ENCODE measurements at places on chromosomes 6 and 20.

GRCh38 chr6:89818977-89819335, 638 bp downstream of the MDN1 start:
- DNase-seq, result no peak

GRCh38 chr6:52535711-52536423, 41.0 kb downstream of the TRAM2 start:
- DNase-seq, result no peak

- DNase-seq, result no peak
Observed at GRCh38 chr6:162821102-162821501, 93.3 kb downstream of the PACRG start.

GRCh38 chr6:140697585-140697984, 1323.1 kb upstream of the CITED2 start:
- no peak for DNase-seq

GRCh38 chr20:916125-916799, at the start of gene ANGPT4:
TSS of gene ANGPT4 (minus strand) at chr20:916334. CDS start at chr20:916214, 120 bp downstream.
- no peak for DNase-seq

GRCh38 chr6:91081452-91082067, 494.7 kb upstream of the MAP3K7 start:
- DNase-seq, result no peak

- no peak for DNase-seq
Observed at GRCh38 chr6:57224769-57225515, 2.8 kb upstream of the RAB23 start.

DNA sequence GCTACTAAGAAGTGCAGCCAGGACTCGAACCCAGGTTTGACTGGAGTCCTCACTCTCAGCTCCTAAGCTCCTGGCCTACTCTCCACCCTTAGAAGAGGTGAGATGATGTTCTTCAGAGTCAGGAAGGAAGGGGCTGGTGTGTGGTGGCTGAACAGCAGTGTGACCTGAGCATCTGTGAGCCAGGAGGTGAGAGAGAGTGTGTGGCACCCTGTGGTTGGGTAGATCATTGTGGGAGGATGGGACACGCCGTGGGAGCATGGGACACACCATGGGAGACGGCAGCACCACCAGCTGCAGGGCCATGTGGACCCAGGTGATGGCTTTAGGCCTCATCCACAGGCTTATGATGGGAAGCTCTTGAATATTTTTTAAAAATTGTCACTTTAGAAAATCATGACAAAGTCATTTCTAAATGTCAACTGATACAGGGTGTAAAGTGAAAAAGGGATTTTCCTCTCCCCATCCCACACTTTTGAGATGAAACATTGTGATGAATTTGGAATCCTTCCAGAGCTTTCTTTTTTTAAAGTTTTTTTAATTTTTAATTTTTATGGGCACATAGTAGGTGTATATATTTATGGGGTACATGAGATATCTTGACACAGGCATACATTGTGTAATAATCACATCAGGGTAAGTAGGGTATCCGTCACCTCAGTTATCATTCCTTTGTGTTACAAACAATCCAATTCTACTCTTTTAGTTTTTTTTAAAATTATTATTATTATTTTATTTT, 31.6 kb downstream of the SRC start:
- DNase-seq, result no peak

DNA sequence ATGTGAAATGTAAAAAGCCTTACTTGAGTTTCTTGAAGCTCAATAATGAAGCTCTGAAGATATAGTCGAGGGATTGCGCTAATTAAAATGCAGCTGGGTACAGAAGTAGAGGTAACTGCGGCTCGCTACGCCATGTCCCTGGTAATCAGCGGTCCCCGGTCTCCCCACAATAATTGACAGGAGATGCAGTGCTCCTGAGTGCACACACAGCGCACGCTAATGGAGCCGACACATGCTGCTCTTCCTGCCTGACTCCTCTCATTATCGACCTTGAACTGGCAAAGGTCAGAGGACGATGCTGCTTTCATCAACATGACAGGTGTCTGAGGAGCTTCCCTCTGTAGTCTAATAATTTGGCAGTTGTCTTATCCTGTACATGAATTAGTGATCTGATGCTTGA, 365.9 kb downstream of the RNF144B start:
- no peak for DNase-seq

DNA sequence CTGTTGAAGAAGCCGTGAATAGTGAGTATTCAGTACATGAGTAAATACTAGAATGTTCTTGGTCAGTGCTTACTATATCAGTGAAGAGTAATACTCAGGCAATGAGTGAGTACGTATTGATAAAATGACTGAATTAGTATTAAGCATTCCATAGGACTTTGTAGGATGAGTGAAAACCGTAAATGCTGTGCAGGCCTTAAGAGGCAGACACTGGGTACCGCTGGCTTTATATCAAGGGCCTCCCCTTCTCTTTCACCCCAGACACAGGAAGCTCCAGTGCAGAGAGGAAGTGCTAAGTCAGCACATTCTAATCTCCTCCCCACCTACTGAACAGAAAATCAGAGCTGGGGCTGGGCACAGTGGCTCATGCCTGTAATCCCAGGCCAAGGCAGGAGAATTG, 24.2 kb downstream of the POFUT1 start:
- no peak for DNase-seq

- no peak for DNase-seq
Observed at GRCh38 chr20:10059006-10059405, 24.2 kb downstream of the ANKEF1 start.

DNA sequence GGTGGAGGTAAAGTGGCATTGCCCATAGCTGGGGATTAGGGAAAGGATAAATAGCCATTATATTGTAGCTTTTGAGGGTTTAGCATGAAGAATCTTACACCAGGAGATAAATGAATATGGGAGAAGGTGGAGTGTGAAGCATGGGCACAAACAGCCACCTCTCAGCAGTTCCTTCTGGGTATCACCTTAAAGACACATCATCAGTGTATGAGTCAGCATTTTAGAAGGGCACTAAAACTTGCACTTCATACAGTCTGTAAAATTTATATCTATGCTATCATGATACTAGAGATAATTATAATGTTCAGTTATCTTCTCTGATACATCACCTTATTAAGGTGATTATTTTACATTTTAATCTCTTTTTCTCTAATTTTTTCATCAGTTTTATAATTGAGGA, 25.3 kb downstream of the SLC35A1 start:
- DNase-seq, result no peak

- DNase-seq, result no peak
Observed at GRCh38 chr20:62217913-62218773, 1.9 kb downstream of the HRH3 start.

- DNase-seq, result no peak
Observed at GRCh38 chr20:54510541-54511129, 35.2 kb downstream of the DOK5 start.

DNA sequence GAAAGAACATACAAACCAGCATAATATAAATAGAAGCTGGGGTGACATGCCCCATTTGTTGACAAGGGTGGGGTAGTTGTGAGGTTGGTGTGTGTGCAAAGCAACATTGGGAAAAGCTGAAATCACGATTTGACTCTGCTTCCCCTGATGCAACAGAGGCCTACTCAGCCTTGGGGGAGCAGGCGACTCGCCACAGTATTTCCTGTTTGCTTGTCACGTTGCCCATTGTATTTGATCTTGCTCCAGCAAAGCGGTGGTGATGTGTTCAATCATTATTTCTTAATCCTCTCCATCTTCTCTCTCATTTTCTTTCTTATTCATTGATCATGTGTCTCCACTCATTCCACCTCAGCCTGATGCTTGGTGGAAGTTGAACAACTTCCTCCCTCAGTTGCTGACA, 165.8 kb upstream of the CITED2 start:
- DNase-seq, result no peak

- DNase-seq, result no peak
Observed at GRCh38 chr6:7041511-7042026, 66.2 kb upstream of the RREB1 start.

- DNase-seq, result no peak
Observed at GRCh38 chr6:108211671-108212070, 45.8 kb downstream of the NR2E1 start.

GRCh38 chr6:139852488-139853140, 478.2 kb upstream of the CITED2 start:
- DNase-seq, result no peak

- no peak for DNase-seq
Observed at GRCh38 chr6:97812940-97813339, 529.9 kb upstream of the MMS22L start.

GRCh38 chr20:48681873-48682426, 145.8 kb downstream of the PREX1 start:
- no peak for DNase-seq

DNA sequence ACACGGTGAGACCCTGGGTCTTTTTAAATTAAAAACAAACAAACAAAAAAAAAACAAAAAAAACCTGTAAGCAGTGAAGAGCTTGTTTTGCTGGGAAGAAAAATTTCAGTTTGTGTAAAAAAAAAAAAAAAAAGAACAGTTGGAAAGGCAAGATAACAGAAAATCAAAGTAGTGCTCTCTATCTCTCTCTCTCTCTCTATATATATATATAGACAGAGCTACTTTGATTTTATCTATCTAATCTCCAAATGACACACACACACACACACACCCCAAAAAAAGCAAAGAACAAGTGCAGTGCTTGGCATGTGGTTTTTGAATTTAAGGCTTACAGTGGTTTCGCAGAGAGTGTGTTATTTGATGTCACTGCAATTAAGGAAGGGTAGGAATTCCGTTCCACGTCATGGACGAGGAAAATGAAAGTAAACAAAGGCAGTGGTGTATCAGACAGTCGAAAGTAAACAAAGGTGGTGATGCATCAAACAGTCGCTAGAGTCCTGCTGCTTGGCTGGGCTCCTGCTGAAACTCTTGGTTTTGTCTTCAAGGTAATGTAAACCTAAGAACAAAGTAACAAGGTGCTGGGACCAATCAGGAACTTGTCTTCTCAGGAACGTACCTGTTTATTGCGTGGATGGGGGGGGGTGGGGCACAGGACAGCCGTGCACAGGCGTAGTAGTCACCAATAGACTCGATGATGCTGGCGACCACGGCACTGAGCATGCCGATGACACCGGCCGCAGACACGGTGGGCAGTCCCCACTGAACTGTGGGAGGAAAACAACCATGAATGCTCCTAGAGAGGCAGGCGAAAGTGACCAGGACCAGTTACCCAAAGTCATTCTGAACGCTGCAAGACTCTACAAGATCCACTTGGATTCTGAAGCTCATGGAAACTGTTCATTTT, 131.8 kb downstream of the SLC23A2 start:
- no peak for DNase-seq

DNA sequence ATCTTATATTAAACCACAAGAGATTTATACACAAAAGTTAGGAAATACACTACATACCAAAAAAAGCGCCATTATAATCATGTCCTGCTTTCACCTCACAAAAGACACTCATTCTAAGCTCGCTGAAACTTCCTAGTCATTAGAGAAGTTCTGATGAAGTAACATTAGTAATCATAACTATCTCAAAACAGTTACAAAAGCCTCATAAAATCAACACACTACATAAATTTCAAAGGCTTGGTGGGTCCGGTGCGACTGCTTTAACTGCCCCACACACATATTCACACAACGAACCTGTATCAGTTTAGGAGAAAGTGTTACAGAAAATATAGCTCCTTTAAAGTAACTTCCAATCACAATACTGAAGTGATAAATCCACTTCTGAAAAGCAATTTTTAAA, 1.9 kb downstream of the PHIP start:
- DNase-seq, result no peak

- no peak for DNase-seq
Observed at GRCh38 chr6:150887978-150888563, 22.6 kb downstream of the MTHFD1L start.

DNA sequence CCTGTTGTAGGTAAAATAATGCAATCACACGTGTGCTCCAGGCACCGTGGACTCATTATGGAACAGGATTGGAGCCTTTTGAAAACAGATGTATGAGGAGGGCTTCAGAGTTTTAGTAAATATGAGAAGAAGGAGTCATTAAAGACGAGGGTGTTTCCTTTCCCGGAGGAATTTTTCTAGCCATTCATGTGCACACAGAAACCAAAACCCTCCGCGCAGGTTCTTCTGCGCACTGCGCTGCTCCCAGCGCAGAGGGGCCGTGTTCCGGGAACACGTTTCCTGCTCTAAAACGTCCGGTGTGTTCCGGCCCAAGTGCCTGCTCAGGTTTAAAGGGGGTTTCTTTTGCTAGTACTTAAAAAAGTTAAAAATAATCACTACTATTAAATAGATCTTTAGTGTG, 11.6 kb downstream of the GPR31 start:
- no peak for DNase-seq

- DNase-seq, result no peak
Observed at GRCh38 chr6:45709781-45710220, 305.9 kb downstream of the CLIC5 start.

DNA sequence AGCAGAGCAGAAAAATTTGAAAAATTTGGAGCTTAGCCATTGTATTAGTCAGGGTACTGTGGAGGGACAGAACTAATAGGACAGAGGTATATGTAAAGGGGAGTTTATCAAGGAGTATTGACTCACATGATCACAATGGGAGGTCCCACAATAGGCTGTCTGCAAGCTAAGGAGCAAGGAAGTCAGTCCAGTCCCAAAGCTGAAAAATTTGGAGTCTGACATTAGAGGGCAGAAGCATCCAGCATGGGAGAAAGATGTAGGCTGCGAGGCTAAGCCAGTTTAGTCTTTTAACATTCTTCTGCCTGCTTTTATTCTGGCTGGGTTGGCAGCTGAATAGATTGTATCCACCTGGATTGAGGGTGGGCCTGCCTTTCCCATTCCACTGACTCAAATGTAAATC, 82.0 kb downstream of the SMPDL3A start:
- no peak for DNase-seq

GRCh38 chr6:8642131-8642530, 206.8 kb upstream of the SLC35B3 start:
- DNase-seq, result no peak

GRCh38 chr6:169189686-169190085, 64.0 kb downstream of the THBS2 start:
- no peak for DNase-seq

- no peak for DNase-seq
Observed at GRCh38 chr6:72856801-72857200, 234.9 kb downstream of the KCNQ5 start.

GRCh38 chr20:46985671-46986070, 91.0 kb downstream of the EYA2 start:
- DNase-seq, result no peak

DNA sequence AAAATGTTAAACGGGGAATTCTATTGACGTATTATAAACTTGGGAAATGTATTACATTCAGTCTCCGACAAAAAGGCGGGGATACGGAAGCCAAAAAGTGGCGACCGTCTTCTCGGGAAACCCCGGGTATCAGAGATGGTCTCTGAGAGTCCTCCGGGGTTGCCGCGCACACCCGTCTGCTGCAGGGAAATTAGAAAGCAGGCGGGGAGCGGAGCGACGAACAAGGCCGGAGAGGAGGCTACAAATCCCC, 1.5 kb downstream of the SALL4 start:
- DNase-seq, result no peak

Measured in T1000 (cell line).